Activated T-helper 1 cell treated with anti-CD3 and anti-CD28 coated beads, Interleukin-2, amount 50 U/mL, for 16 hours (primary cell): ENCODE measurements at places on chromosomes 3 and 15.
A peak's percentile ranks its signal among the peaks of the same experiment; 100 is the strongest.

- DNase-seq = no peak
Observed at GRCh38 chr3:120449701-120450599, 842 bp downstream of the FSTL1 start.

DNA sequence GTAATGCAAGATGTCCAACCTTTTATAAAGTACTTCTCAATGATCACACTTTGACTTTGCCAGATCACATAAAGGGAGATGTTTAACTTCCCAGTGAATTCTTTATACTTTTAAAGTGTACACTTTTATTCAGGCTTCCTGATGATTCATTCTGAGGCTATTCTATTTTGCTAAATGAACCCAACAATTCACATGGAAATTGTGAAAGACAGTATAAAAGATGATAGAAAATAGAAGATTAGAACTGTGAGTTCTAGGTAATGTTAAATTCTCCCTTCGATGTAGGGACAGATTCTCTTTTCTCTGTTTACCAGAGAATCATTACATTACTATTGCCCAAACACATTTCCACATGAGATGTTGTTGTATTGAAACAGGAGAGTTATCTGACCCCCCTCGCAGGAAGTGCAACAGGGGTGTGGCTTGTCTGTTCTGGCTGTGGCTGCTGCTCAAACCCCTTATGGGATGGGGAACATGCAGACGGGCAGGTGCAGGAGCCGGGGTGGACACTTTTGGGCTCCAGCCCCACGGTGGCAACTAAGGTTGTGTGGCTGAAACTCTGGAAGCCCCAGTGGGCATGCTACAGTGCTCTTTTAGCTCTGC lies 131.3 kb upstream of the LRTM1 start:
- no peak for DNase-seq

GRCh38 chr3:192022412-192022811 lies 561.4 kb downstream of the PYDC2 start:
- DNase-seq = no peak

DNA sequence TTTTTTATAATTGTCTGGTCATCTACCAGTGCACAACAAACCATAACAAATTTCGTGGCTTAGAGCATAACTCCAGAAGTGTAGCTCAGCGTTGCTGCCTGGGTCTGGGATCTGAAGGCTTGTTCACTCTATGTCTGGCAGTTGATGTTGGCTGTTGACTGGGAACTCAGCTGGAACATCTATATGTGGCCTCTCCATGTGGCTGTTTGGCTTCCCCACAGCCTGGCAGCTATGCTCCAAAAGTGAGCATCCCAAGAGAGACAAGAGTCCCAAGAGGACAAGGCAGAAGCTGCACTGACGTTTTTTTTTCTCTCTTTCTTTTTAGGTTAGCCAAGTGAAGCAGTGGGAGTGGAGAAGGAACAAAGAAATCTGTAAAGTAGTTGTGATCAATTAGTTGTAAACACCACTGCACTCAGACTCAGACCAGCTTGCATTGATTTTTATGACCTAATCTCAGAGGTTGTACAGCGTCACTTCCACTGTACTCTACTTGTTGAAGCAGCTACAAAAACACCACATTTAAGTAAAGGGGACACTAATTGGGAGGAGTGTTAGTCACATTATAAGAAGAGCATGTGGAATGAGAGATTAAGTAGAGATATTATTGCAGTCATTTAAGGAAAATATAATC lies 2.5 kb upstream of the GPR176 start:
- DNase-seq = no peak

- DNase-seq = no peak
Observed at GRCh38 chr15:72155003-72155621, 36.9 kb downstream of the SENP8 start.

- no peak for DNase-seq
Observed at GRCh38 chr15:62976301-62976881, 66.2 kb upstream of the TPM1 start.

DNA sequence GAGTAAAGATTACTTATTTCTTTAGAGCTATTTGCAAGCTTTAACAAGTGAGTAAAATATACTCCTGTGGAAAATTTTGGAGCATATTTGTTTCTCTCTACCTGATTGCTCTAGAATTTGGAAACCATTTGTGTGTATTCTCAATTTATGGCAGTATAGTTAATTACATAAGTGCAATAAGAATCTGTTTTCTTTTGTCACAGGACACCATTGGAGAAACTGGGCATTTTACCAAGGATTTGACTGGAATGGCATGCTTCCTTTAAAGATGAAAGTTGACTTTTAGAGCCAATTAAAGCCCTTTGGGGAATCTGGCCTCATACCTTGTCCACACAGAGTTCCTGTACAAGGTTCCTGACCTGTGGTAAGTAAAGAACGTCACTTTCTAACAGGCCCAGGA lies 38.4 kb downstream of the PAQR5 start:
- no peak for DNase-seq

GRCh38 chr3:161941891-161942290 lies 445.3 kb downstream of the OTOL1 start:
- DNase-seq = no peak

DNA sequence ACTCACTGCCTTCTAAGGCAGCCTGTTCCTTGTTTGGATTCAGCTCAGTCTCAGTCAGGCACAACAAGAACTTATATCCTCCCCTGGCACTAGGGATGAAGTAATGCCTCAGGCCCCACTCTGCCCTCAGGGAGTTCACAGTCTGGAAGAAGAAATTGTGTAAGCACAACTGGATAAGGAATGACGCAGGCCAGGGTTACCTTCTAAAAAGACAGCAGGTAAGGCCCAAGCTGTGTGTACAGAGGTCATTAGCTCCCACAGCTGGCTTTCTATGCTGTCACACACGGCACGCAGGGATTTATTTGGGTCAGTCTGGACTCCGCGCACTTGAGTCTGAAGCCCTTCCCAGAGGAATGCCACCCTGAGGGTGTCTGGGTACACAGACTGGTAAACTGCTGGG lies 82.9 kb downstream of the IQSEC1 start:
- no peak for DNase-seq

GRCh38 chr3:148078658-148079057 lies 619.0 kb upstream of the AGTR1 start:
- DNase-seq = no peak

- DNase-seq = no peak
Observed at GRCh38 chr3:78887547-78888011, 880.2 kb downstream of the ROBO1 start.

DNA sequence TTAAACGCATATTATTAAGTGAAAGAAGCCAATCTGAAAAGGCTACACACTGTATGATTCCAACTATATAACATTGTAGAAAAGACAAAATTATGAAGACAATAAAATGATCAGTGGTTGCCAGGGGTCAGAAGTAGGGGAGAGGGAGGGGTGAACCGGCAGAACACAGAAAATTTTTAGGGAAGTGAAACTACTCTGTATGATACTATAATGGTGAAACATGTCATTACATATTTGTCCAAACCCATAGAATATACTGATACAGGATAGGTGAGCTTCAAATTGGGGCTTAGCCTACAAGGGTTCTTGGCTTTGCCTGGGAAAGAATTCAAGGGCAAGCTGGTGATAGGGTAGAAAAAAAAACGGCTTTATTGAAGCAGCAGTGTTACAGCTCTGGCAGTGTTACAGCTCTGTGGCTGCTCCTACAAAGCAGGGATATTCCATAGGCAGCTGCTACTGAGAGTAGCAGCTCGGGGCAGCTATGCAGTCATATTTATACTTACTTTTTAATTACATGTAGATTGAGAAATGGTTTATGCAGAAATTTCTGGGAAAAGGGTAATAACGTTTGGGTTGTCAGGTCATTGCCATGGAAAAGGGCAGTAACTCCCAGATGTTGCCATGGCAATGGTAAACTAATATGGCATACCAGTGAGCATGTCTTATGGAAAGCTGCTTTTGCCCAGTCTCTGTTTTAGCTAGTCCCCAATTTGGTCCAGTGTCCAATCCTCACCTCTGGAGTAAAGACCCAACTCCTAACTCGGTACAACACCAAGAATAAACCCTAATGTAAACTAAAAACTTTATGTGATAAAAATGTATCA lies 125.1 kb upstream of the SLC25A36 start:
- no peak for DNase-seq

DNA sequence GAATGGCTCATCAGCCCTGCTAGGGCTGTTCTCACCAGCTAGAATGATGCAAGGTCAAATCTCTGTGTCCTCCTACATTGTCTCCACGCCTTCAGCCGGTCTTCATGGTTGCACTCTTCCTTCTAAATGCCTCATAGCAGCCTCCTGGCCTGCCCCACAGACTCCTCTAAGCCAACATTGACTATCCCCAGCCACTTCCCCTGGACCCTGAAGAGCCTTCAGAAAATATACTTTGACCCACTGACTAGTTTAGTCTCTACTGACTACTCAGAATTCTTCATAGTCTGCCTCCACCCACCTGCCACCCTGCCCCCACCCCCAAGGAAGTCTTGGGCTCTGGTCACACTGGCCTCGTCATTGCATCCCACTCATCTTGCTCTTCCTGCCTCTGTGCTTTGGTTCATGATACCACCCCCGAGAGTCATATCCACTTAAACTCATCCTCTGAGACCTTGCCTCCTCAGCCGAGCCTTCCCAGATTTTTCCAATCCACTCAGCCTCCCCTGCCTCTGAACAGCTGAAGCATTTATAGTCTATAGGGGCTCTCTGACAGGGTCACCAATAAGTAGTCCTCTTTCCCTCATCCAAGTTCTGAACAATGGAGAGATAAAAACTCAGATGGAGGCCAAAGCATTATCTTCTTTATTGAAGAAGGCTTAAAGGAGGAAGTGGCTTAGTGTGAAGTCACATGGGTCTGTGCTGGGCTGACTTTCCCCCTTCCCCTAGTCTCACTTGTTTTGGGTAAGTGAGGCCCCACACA lies 9.5 kb upstream of the DOCK3 start:
- no peak for DNase-seq

- no peak for DNase-seq
Observed at GRCh38 chr3:33250712-33251111, 26.5 kb upstream of the FBXL2 start.

GRCh38 chr3:196868297-196868661 lies 559 bp downstream of the SENP5 start:
- DNase-seq = no peak

- no peak for DNase-seq
Observed at GRCh38 chr15:86558252-86558651, 478.6 kb downstream of the AGBL1 start.

- no peak for DNase-seq
Observed at GRCh38 chr3:134829721-134830120, 34.7 kb downstream of the EPHB1 start.

DNA sequence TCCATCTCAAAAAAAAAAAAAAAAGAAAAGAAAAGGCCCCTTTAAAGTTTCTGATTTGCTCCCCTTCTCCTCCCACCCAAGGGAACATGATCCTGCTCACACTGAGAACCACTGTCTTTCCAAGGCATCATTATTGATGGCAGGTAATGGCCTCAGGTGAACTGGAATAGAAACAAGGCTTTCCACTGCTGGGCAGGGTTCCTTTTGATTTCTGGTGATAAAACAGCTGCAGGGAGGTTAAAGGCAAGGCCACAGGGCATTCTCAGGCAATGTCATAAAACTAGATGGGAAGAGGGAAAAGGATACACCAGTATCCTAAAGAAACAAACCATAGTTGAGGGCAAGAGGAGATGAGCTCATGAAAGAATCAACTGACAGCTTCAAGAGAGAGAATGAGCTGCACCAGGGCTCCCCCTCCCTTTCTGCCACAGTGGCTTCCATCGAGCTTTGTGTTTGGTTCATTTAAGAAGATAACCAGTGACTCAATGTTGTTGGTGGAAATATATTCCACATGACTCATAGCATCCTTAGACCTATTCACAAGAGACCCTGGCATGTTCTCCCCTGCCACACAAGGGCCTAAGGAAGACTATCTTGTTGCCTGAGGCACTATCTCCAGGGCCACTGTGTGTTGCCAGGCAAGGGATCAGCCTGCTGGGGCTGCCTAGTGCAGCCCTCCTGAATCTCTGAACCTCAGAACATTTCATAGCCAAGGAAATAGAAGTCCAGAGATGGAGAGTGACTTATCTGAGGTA lies 86.4 kb downstream of the WDR76 start:
- no peak for DNase-seq

GRCh38 chr3:194404365-194405140 lies 5.5 kb upstream of the GP5 start:
- DNase-seq = no peak

- DNase-seq = no peak
Observed at GRCh38 chr15:69593488-69593887, 140.9 kb downstream of the RPLP1 start.

GRCh38 chr3:152058856-152059255 lies 185.4 kb downstream of the SUCNR1 start:
- DNase-seq = no peak

- no peak for DNase-seq
Observed at GRCh38 chr3:57048052-57048671, 12.3 kb upstream of the SPATA12 start.

DNA sequence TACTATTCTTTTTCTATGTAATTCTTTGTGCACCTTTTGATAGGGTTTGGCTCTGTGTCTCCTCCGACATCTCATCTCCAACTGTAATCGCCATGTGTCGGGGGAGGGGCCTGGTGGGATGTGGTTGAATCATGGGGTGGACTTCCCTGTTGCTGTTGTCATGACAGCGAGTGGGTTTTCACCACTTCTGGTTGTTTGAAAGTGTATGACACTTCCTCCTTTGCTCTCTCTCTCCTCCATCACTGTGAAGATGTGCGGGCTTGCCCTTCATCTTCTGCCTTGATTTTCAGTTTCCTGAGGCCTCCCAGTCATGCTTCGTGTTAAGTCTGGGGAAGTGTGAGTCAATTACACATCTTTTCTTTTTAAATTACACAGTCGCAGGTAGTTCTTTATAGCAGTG lies 225.8 kb upstream of the DPPA4 start:
- DNase-seq = no peak

- DNase-seq = no peak
Observed at GRCh38 chr3:150170852-150171520, 200.3 kb upstream of the PFN2 start.

- DNase-seq = no peak
Observed at GRCh38 chr3:116256843-116257485, 188.3 kb downstream of the LSAMP start.

- DNase-seq = no peak
Observed at GRCh38 chr3:54963641-54964040, 35.8 kb upstream of the LRTM1 start.

DNA sequence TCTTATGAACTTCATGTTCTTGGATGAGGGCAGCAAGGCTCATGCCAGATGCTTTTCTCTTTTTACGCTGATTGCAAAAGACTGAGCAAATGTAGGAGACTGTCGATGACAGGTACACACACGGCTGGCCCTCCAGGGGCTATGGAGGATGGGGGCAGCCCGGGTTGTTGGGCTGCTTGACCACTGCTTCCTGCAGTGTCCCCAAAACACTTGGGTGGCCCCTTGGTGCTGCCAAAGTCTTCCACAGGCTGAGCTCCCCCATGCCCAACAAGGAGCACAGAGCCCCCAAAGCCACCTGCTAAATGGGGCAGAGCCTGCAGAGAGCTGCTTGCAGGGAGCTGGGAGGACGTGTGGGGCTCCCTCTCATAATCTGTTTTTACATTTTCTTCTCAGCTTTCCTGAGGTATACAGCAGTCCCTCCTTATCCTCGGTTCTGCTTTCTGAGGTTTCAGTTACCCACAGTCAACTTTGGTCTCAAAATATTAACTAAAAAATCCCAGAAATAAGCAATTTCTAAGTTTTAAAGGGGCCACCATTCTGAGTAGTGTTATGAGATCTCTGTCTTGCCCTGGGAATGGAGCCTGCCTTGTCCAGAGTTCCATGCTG lies 7.3 kb downstream of the PRR23E start:
- no peak for DNase-seq

GRCh38 chr3:15332405-15333098 lies at the start of gene SH3BP5:
SH3BP5 (minus strand) TSS chr3:15332586; CDS start chr3:15332408, 178 bp downstream.
- peak; percentile 50 for DNase-seq
